ENCODE measurements at places on chromosomes 3 and 15. TPM values are rescaled to one million over a fixed set of nuclear protein-coding genes. Genes with fewer than 3 reads are reported as not detected.
A peak's percentile ranks its signal among the peaks of the same experiment; 100 is the strongest.

Gene SNTN
- not detected for total RNA-seq

DNA sequence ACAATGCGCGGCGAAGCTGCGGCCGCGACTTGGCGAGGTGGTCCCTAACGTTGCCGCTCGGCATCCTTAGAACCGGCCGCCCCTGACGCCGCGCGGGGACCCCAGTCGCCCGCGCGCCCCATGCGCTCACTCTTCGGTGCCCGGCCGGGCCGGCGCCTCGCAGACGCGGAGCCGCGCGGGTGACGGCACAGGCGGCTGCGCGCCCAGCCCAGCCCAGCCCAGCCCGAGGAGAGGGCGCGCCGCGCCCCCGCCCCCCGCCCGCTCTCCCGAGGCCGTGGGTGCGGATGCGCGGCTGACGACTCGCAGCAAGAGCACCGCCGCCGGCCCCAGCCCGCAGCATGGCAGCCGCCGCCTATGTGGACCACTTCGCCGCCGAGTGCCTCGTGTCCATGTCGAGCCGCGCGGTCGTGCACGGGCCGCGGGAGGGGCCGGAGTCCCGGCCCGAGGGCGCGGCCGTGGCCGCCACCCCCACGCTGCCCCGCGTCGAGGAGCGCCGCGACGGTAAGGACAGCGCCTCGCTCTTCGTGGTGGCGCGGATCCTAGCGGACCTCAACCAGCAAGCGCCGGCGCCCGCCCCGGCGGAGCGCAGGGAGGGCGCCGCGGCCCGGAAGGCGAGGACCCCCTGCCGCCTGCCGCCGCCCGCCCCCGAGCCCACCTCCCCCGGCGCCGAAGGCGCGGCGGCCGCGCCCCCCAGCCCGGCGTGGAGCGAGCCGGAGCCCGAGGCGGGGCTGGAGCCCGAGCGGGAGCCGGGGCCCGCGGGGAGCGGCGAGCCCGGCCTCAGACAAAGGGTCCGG, 437 bp downstream of the KLF13 start:
- H3K27me3 ChIP-seq: no peaks in the 10 kb centered on the region
- H3K27ac ChIP-seq: peak overlapping the region; percentile 97
- H3K36me3 ChIP-seq: no peaks in the 10 kb centered on the region
- no peaks in the 10 kb centered on the region for H3K4me1 ChIP-seq

Gene RHCG
- 140 TPM for total RNA-seq

Gene PRKAR2A
- total RNA-seq: 33.7 TPM

Gene SCN5A
- total RNA-seq: 1.7 TPM

- H3K36me3 ChIP-seq: peaks cover 100% of the 10 kb centered on the region
- no peak overlapping the region for H3K4me3 ChIP-seq
- H3K27ac ChIP-seq: no peak overlapping the region
- no peaks in the 10 kb centered on the region for H3K27me3 ChIP-seq
Observed at GRCh38 chr15:74632601-74633000, 17.0 kb downstream of the CLK3 start.

Gene TMIE
- total RNA-seq: not detected

Gene TRIM42
- not detected for total RNA-seq

GRCh38 chr3:140505876-140506275, 172.0 kb upstream of the TRIM42 start:
- no peaks in the 10 kb centered on the region for H3K36me3 ChIP-seq

Measured in gastroesophageal sphincter (tissue), 4 donors.